ENCODE measurements at places on chromosomes 6 and 20. TPM values are rescaled to one million over a fixed set of nuclear protein-coding genes. Genes with fewer than 3 reads are reported as not detected.

SPO11 gene
- not detected for total RNA-seq

SLC22A16 gene
- total RNA-seq = not detected

SLC13A3 gene
- total RNA-seq = 4.2 TPM

RAMACL gene
- total RNA-seq = 2.4 TPM

HLA-DQA2 gene
- total RNA-seq = not detected

LPA gene
- not detected for total RNA-seq

TFEB gene
- 6.8 TPM for total RNA-seq

CFAP206 gene
- 0.27 TPM for total RNA-seq

TGM3 gene
- 0.08 TPM for total RNA-seq

MAP1LC3A gene
- total RNA-seq = 15.8 TPM

PRL gene
- not detected for total RNA-seq

BPIFB1 gene
- total RNA-seq = not detected

KCNK16 gene
- not detected for total RNA-seq

COL9A3 gene
- total RNA-seq = 0.98 TPM

BMP2 gene
- 10.6 TPM for total RNA-seq

TSBP1 gene
- total RNA-seq = not detected

IYD gene
- total RNA-seq = not detected

NRSN1 gene
- not detected for total RNA-seq

SLC26A8 gene
- total RNA-seq = not detected

RFX6 gene
- total RNA-seq = not detected

NFYA gene
- total RNA-seq = 14.2 TPM

UNC93A gene
- not detected for total RNA-seq

PTCRA gene
- not detected for total RNA-seq

TNFRSF6B gene
- total RNA-seq = 0.36 TPM

SDCBP2 gene
- total RNA-seq = 2.3 TPM
